ENCODE measurements at places on chromosomes 7 and 10.

- DNase-seq: no peak
Observed at GRCh38 chr7:158431941-158432347, 155.7 kb downstream of the PTPRN2 start.

GRCh38 chr10:2772816-2773631 is 294.3 kb upstream of the PFKP start:
- no peak for DNase-seq

GRCh38 chr7:90288154-90288553 is 33.0 kb downstream of the FAM237B start:
- DNase-seq: no peak

- no peak for DNase-seq
Observed at GRCh38 chr7:114081606-114082425, 163.0 kb upstream of the PPP1R3A start.

- DNase-seq: no peak
Observed at GRCh38 chr7:16015981-16016380, 329.5 kb upstream of the MEOX2 start.

DNA sequence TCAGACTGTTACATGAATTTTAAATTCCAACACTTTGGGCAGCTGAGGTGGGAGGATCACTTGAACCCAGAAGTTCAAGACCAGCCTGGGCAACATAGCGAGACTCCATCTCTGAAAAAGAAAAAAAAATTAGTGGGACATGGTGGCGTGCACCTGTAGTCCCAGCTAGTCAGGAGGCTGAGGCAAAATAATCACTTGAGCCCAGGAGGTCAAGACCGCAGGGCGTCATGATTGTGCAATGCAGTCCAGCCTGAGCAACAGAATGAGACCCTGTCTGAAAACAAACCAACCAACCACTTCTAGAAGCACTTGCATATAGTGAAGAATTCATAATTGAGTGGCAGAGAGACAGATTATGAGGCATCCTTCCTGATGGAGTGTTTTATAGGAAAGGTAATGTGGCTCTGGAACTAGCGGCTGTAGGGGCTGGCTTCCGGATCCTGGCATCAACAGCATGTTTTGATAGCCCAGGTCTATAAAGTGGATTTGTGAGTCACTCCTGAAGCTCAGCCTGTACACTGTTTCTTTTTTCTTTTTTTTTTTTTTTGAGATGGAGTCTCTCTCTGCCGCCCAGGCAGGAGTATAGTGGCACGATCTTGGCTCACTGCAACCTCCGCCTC is 40.3 kb upstream of the RSBN1L start:
- DNase-seq: no peak

Measured in effector memory CD4-positive, alpha-beta T cell (primary cell).